Stimulated activated naive B cell treated with anti-CD40 and anti-IgM and Interleukin-4, amounts not matched to agents 10 μg/mL and 1 μg/mL and 100 μg/mL, for 72 hours (primary cell): ENCODE measurements at places on chromosomes 12 and 14.

- no peak overlapping the region for H3K27ac ChIP-seq
- peaks cover 9% of the 10 kb centered on the region for H3K27me3 ChIP-seq
- no peak overlapping the region for H3K4me3 ChIP-seq
- H3K36me3 ChIP-seq, result no peaks in the 10 kb centered on the region
- DNase-seq, result no peak
Measured at GRCh38 chr12:31033146-31033545, 40.5 kb upstream of the DDX11 start.

DNA sequence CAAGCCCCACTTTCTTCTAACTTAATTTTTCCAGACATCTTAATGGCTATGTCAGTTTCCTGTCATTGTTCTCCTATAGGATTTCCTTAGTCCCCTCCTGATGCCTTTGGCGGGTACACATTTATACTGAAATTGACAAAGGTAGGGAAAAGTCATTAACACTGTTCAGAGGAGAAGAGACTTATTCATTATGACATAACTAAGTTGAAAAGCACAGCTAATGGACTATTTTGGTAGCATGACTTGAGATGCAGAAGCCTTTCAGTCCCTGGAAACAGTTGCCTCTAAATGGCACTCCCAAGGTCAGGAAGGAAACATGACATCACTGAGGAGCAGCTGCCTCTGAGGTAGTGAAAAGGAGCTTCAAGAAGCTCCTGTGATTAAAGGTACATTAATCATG is 317.5 kb upstream of the KITLG start:
- H3K27me3 ChIP-seq, result no peaks in the 10 kb centered on the region
- no peak overlapping the region for H3K4me3 ChIP-seq
- no peaks in the 10 kb centered on the region for H3K36me3 ChIP-seq

- peaks cover 23% of the 10 kb centered on the region for H3K4me1 ChIP-seq
- H3K4me3 ChIP-seq, result no peak overlapping the region
- peak overlapping the region; percentile 76 for H3K27ac ChIP-seq
- DNase-seq, result no peak
- peaks cover 49% of the 10 kb centered on the region for H3K36me3 ChIP-seq
- no peaks in the 10 kb centered on the region for H3K27me3 ChIP-seq
Measured at GRCh38 chr12:112179341-112179740, 54.0 kb downstream of the TRAFD1 start.

DNA sequence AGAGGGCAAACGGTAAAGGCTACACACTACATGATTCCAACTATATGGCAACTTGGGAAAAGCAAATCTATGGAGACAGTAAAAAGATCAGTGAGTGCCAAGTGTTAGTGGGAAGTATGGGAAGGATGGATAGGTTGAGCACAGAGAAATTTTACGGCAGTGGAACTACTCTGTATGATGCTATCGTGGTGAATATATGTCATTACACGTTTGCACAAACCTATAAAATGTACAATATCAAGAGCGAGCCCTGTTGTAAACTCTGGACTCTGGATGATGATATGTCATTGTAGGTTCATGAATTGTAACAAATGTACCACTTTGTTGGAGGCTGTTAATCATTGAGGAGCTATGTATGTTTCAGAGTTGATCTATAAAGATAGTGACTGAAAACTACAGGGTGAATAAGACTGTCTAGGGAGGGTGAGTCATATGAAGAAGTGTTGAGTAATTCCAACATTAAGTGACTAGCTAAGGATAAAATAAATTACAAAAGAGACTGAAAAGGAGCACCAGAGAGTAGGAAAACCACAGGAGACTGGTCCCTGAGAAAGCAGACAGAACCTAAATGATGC is 349.2 kb upstream of the LMO3 start:
- H3K27ac ChIP-seq, result no peak overlapping the region
- no peaks in the 10 kb centered on the region for H3K4me1 ChIP-seq
- H3K36me3 ChIP-seq, result no peaks in the 10 kb centered on the region

DNA sequence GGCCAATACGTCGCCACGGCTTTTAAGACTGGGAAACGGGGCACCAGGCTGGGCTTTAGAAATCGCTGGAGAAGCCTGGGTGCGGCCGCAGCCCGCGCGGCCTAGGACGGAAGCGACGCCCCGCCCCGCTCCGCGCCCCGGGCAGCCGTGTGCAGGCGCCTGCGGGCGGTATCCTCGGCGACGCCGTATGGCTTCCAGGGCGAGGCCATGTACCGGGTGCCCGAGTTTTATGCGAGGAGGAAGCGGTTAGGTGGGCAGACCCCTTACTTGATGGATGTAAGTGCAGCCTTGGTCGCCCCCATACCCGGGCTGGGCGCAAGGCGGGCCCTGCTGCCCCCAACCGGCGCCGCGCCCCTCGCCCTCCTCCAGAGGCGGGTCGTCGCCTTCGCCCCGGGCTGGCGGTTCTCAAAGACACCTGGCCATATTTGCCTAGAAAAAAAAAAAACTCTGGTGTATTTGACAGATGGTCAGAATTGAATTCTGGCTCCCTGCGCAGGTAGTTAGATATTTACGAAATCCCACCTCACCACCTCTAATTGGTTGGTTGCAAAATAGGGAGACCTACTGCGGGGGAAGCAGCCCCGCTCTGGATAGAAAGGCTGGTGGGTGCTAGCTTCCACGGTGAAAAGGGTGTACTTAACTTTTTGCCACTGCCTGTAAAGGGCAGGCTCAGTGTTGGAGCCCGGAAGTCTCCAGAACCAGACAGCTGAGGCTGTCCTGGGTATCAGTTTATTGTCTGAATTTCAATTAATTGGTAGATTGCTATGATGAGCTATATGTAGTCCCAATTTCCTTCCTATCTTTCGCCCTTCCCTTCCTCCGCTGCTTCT is at the start of gene PPP1R36:
Gene PPP1R36, plus strand, starts transcription at position 171 of the 830 bp plus-strand sequence. Its CDS starts 37 bp downstream, at position 208.
- H3K27ac ChIP-seq, result peak within 1 kb of the TSS; percentile 68
- DNase-seq, result no peak
- peak within 1 kb of the TSS; percentile 43 for H3K4me3 ChIP-seq

DNA sequence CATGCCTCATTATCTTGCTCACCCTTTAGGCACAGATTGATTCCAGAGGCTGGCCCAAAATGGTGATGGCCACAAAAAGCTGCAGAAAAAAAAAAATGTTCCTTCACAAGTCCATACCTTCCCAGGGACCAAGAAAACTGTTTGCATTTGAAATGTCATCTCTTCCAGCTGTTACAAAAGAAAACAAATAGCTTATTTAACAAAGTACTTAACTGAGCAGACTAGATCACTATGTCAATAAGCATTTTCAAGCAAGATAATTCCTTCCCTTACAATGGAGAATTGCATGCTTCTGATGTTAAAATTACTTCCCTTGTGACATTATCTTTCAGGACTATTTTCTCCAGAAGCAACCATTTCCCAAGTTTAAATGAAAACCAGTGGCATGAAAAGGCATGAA is 377.9 kb upstream of the KITLG start:
- H3K4me1 ChIP-seq, result no peaks in the 10 kb centered on the region
- H3K27ac ChIP-seq, result no peak overlapping the region
- no peak for DNase-seq

DNA sequence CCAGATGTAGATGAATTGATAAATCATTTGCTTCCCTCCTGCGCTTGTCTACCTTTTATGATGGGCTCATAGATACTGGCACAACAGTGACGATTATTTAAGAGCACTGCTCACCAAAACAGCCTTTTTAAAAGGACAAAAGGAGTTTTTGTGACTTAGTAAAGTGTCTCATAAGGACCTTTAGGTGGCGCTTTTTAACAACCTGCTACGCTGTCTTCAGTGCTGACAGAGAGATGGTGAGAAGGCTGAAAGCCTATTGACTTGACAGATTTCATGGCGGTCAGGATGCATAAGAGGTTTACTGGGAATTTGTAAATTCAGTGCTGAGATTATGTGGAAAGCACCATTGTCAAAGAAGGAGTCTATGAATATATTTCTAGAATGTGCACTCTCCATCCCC is 87.6 kb downstream of the SLC15A5 start:
- no peaks in the 10 kb centered on the region for H3K27me3 ChIP-seq
- no peak for DNase-seq
- no peak overlapping the region for H3K27ac ChIP-seq
- no peaks in the 10 kb centered on the region for H3K36me3 ChIP-seq

DNA sequence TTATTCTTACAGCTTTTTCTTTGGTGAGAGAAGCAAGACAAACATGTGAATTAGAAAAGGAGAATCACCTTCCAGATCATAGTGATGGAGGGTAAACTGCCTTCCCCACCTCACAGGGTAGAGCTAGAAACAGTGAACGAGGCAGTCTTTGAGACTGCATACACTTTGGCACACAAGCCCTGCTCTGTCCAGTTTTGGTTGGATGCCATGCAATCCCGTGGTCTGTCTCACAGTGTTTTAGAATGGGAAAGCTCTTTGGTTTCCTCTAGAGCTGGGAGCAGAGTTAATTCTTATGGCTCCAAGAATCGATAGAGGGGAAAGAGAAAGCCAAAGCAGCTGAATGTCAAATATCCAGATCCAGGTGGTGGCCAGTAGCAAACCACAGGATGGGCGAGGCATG is 21.9 kb downstream of the TDP1 start:
- DNase-seq, result no peak
- no peaks in the 10 kb centered on the region for H3K27me3 ChIP-seq
- H3K4me1 ChIP-seq, result no peaks in the 10 kb centered on the region
- no peak overlapping the region for H3K27ac ChIP-seq
- H3K4me3 ChIP-seq, result no peak overlapping the region
- H3K36me3 ChIP-seq, result peaks cover 22% of the 10 kb centered on the region

GRCh38 chr12:63875703-63876102 is 31.2 kb downstream of the SRGAP1 start:
- no peak overlapping the region for H3K27ac ChIP-seq
- no peak overlapping the region for H3K4me3 ChIP-seq
- peaks cover 7% of the 10 kb centered on the region for H3K27me3 ChIP-seq

- peak within 1 kb of the TSS; percentile 66 for H3K27ac ChIP-seq
- peaks cover 19% of the 10 kb centered on the region for H3K4me1 ChIP-seq
- H3K4me3 ChIP-seq, result peak within 1 kb of the TSS; percentile 79
Measured at GRCh38 chr14:90061685-90062126, at the start of gene KCNK13. Gene KCNK13, plus strand, starts transcription at chr14:90061994. Its CDS starts 212 bp downstream, at chr14:90062206.
